ENCODE measurements at places on chromosomes 7 and 10. TPM values are rescaled to one million over a fixed set of nuclear protein-coding genes. Genes with fewer than 3 reads are reported as not detected.

DNA sequence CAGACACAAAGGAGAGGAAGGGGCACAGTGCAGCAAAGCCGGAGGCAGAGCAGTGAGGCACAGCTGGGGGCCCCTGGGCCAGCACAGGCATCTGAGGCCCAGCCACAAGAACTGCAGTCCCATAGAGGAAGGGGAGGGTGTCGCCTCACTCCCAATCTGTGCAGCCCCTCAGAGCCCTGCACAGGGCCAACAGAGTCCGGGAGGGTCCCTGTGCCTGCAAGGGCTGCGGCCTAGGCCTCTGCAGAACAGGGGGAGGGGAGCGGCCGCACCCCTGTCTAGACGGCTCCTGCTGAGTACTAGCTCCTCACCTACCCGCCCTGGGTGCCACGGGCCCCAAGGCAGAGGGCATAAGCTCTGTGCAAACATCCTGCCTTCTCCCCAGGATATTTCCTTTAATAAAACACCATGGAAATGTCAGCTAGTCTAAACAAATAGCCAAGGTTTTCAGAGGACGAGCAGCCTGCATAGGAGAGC lies 32.4 kb upstream of the RET start:
- H3K4me3 ChIP-seq, result no peak overlapping the region
- H3K27ac ChIP-seq, result no peak overlapping the region
- no peaks in the 10 kb centered on the region for H3K4me1 ChIP-seq
- H3K36me3 ChIP-seq, result no peaks in the 10 kb centered on the region

GTF2IRD1 gene
- 8.6 TPM for total RNA-seq

OPN1SW gene
- total RNA-seq, result not detected

DNA sequence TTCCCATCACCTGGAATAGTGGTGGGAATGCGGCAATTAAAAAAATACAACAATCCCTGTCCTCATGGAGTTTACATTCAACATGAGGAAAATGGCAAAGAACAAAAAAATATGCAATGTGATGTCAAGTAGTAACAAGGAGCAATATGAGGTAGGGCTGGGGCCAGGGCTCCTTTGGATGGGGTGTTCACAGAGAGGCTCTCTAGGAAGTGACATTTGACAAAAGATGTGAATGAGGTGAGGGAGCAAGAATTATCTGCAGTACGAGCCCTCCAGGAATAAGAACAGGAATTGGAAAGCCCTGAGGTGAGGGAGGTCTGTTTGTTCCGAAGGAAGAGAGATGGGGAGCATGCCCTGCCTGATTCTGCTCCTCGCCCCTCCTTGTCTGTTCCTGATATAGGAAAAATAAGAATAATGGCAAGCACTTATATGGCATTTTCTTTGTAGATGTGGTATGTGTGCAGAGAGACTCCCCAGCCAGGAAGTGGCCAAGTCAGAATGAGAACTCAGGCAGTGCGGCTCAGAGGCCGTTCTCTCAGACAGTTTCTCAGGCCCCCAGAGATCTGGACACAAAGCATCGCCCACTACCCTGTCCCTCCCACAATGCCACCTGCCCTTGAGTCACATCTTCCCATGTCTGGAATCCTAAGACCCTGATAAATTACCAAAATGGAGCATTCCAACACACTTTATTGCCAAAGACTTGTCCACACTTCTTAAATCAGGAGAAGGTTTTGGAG lies 105.6 kb downstream of the APBB1IP start:
- no peak overlapping the region for H3K4me3 ChIP-seq
- peaks cover 15% of the 10 kb centered on the region for H3K36me3 ChIP-seq
- H3K27me3 ChIP-seq, result no peaks in the 10 kb centered on the region
- no peak overlapping the region for H3K27ac ChIP-seq

- H3K36me3 ChIP-seq, result no peaks in the 10 kb centered on the region
- H3K4me3 ChIP-seq, result no peak overlapping the region
- peaks cover 32% of the 10 kb centered on the region for H3K4me1 ChIP-seq
- no peaks in the 10 kb centered on the region for H3K27me3 ChIP-seq
- H3K27ac ChIP-seq, result peak overlapping the region; percentile 56
Observed at GRCh38 chr10:35378541-35379210, 42.4 kb downstream of the CCNY start.

CH25H gene
- 34.9 TPM for total RNA-seq
